ENCODE measurements at places on chromosomes 13 and 19.

- DNase-seq, result no peak
Measured at GRCh38 chr19:42287017-42287826, 14.7 kb upstream of the PRR19 start.

GRCh38 chr13:71378961-71379905 is 487.8 kb downstream of the DACH1 start:
- no peak for DNase-seq

DNA sequence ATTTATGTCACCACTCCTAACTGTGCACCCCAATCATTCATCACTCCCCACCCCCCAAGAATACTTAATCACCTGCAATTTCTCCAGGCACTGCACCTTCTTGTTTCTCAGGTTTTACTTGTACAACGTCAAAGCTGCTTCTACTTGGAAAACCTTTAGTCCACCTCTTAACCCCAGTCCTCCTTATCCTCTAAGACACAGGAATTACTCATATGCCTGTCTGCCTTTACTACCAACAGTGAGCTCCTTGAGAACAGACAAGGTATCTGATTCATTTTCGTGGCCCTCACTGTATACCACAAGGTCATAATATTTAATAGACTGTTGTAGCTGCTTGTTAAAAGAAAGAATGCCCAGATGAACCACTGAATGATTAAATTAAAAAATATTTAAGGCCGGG is 21.0 kb upstream of the NDFIP2 start:
- DNase-seq, result no peak

- DNase-seq, result no peak
Measured at GRCh38 chr19:46481947-46482346, 10.6 kb upstream of the PNMA8A start.

DNA sequence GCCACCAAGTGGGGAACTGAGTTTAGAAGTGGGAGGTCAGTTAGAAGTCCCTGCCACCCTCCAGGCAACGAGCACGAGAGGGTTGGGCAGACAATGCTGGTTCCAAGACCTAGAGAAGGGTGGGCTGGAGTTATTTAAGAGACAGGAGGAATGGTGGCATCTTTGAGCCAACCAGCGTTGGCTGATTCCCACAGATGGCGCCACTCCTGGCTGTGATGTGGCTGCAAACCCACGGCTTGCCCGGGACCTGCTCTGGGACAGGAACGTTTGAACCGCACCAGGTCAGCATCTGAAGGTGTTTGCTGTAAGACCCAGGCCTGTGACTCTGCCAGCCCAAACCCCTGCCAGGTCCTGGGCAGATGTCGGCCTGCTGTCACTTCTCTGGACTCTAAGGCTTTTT is 42.8 kb downstream of the BICRA start:
- DNase-seq, result no peak

DNA sequence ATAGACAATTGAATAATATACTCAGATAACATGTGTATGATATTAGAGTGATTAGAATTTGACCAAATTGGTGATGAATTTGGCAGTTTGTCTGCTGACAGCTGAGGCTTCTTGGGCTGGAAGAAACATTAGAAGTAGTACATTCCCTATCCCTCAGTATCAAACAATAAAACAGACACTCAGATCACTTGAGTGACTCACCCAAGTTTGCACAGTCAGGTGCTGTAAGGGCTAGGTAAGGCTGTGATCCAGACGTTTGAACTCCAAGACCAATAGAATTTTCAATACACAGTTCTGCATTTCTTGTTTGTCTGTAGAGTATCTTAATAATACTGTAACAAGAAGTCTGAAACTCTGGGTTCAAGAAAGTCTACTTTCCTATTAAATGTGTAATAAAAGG is 223.5 kb downstream of the POSTN start:
- DNase-seq, result no peak
